ENCODE measurements at places on chromosomes 7 and 10.

DNA sequence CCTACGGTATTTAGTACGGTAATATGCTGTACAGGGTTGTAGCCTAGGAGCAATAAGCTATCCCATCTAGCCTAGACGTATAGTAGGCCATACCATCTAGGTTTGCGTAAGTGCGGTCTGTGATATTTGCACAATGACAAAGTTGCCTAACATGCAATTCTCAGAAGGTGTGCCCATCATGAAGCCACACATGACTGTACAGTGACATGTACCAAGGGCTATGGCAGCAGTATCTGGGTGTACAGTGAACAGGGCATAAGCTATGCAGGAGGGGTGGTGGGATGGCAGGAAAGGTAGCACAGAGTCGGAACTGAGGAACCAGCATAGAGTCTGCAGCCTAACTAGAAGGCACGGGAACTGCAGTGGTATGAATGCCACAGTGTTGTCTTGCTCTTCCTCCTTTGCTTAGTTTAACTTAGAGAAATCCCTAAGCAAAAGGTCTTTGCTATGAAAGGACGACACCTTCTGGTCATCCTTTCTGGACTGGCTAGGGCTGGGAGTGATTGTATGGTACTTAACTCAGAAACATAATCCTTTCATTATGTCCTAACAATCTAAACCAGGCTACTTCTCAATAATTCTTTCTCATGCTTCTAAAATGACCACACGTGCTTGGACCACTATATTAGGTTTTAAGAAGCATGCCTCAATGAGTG is 93.5 kb downstream of the DYNC1I1 start:
- peak; percentile 8 for DNase-seq

DNA sequence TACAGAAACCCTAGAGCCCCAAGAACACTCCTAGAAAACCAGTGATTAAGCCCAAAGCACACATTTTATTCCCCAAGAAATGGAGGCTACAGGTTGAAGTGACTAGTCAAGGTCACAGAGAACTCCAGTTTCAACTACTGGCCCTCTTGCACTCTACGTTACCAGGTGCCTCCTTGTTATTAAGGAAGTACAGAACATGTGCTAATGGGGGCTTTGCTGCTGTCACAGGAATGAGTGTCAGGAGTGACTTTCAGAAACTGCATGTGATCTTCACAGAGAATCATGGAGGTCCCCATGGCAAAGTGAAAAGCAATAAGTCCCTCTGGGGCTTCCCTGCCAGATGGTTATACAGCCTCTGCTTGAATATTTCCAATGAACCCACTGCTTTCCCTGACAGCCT is 19.3 kb downstream of the JAZF1 start:
- no peak for DNase-seq

- DNase-seq = peak; percentile 79
Measured at GRCh38 chr10:97673736-97674525, 13.1 kb downstream of the AVPI1 start.

DNA sequence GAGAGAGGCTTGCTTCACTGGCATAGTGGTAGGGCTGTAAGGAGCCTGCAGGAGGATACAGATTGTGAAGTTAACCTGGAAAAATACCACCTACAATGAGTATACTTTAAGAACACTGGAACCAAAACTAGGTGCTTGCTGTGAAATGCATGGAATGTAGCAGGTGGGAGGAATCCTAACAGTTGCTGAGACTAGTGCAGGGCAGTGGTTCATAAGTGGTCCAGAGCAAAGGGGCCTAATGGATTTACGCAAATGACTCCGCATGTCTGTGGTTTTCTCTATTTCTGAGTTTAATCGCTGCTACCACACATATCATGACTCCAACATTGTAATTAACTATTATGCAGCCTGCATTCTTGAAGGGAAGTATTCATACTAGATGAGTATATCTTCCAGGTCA is 218.4 kb downstream of the CHRM2 start:
- DNase-seq = no peak

GRCh38 chr7:142759433-142759832 is 10.2 kb downstream of the PRSS1 start:
- no peak for DNase-seq

DNA sequence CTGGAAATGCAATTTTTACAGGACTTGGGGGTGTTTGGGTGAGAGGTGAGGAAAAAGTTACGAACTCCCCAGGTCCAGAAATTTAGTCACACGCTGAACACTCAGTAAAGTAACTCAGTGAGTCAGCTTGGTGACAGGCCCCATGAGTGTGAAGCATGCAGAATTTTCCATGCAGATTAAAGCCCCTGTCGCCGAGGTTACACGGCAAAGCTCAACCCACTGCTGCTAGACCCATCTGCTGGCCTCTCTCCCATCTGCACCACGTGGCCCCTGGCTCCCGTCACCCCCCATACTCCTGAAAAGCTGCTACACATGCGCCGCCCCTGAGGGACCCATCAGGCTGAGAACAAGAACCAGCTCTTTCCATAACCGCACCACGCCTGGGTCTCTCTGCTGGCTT is 7.0 kb upstream of the MMP21 start:
- peak; percentile 4 for DNase-seq

- DNase-seq = no peak
Measured at GRCh38 chr10:11018432-11018841, 765 bp downstream of the CELF2 start.

DNA sequence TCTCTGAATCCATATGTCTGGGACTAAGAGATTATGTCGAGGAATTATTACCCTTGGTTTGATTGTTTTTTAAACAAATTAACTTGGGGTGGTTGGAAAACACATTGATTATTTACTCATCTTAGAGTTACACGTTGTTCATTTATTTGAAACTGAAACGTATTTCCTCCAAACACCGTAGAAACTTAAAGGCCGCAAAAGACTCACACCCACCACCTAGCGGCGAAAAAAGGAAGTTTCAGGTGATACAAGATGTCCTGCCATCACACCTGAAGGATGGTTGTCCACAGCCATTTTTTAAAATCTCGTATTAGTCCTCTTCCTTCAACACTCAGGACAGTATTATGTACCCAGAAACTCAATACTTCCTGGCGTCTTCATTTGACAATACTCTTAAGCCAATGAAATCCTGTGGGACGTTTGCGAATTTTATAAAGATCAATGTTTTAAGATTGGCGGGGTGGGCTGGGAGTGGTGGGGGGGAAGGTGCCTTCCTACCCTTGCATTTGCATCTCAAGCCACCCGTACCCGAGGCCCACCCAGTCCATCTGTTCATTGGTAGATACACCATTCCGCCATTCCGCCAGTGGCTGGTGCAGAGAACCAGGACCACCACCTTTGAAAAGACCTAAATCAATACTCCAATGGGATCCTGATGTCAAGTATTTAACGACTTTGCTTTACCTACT is 1.4 kb upstream of the LCOR start:
- peak; percentile 65 for DNase-seq

DNA sequence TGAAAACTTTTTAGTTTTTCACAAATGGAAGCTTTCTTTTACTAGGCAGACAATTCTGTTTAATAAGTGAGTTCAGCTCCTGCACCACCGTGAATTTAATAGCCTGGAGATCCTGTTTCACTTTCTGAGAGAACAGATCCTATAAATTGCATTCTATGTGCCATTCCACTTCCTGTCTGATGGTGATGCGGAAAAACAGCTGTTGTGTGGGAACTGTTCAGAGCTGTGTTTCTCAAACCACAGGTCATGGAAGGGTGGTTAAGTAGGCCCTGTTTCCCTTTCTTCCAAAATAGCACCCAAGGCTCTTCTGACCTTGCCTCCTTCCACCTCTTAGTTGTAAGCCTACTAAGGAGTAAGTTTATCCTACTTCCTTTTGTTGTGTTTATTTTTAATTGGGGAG is 97.2 kb upstream of the DKK1 start:
- peak; percentile 93 for DNase-seq

- no peak for DNase-seq
Measured at GRCh38 chr10:133257489-133258065, 19.1 kb downstream of the ADAM8 start.

- DNase-seq = no peak
Measured at GRCh38 chr10:31018962-31019361, 12.7 kb downstream of the ZNF438 start.

DNA sequence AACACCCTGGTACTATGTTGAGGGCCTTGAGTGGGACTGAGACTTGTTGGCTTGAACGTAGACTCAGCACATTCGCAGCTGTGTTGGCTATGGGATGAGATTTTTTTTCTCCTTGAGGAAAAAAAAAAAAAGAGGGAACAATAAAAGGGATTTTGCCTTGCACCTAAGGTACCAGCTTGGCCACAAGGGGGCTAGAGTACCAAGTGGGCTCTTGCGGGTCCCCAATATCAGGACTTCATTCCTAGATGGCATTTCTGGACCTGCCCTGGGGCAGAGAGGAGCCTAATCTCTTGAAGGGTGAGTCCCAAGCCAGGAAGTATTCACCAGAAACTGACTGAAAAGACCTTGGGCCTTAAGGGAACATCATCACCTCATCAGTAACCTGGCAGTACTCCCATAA is 1083.6 kb upstream of the PHF14 start:
- no peak for DNase-seq

DNA sequence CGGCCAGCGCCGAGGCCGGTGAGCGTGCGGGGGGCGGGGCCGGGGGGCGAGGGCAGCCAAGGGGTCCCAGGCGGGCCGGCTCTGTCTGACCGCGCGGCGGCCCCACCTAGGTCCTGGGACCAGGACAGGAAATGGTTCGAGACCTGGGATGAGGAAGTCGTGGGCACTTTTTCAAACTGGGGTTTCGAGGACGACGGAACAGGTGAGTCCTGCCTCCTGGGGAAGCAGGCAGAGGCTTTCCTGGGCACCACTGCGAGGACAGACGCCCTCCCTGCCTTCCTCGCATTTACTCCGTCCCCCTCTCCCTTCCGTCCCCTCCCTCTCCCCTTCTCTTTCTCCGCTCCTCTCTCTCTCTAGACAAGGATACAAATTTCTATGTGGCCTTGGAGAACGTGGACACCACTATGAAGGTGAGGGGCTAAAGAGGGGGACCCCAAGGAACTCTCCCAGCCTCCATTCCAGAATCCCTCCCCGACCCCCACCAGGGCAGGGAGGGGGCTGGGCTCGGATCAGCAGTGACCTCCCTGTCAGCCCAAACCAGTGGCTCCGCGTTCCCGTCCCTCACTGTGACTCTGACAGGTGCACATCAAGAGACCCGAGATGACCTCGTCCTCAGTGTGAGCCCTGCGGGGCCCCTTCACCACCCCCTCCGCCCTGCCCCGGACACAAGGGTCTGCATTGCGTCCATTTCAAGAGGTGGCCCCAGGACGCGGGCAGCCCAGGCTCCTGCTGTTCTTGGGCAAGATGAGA is 2.6 kb upstream of the MUC12 start:
- no peak for DNase-seq
